ENCODE measurements at places on chromosomes 6 and 20. TPM values are rescaled to one million over a fixed set of nuclear protein-coding genes. Genes with fewer than 3 reads are reported as not detected.

DNA sequence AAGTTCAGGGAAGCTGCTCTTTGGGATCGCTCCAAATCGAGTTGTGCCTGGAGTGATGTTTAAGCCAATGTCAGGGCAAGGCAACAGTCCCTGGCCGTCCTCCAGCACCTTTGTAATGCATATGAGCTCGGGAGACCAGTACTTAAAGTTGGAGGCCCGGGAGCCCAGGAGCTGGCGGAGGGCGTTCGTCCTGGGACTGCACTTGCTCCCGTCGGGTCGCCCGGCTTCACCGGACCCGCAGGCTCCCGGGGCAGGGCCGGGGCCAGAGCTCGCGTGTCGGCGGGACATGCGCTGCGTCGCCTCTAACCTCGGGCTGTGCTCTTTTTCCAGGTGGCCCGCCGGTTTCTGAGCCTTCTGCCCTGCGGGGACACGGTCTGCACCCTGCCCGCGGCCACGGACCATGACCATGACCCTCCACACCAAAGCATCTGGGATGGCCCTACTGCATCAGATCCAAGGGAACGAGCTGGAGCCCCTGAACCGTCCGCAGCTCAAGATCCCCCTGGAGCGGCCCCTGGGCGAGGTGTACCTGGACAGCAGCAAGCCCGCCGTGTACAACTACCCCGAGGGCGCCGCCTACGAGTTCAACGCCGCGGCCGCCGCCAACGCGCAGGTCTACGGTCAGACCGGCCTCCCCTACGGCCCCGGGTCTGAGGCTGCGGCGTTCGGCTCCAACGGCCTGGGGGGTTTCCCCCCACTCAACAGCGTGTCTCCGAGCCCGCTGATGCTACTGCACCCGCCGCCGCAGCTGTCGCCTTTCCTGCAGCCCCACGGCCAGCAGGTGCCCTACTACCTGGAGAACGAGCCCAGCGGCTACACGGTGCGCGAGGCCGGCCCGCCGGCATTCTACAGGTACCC, at the start of gene ESR1:
TSS of gene ESR1 (plus strand) at position 170 of the 858 bp plus-strand sequence. CDS start at position 401, 231 bp downstream.
- DNase-seq: no peak

DNA sequence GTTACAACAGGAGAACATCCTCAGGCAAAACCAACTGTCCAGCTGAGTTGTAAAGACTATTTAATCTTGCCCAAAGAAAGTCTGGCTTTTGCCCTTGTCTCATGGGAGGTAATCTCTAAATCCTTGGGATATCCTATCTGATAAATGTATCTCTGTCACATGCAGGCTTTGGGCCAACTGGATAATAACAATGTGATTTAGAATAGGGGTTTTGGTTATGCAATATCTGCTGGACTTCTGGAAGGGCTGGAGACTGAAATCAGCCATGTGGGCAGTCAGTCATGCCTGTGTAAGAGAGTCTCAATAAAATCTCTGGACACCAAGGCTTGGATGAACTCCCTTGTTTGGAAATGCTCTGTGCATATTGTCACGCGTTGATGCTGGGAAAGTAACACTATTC, 56.3 kb upstream of the PRL start:
- DNase-seq: no peak

DNA sequence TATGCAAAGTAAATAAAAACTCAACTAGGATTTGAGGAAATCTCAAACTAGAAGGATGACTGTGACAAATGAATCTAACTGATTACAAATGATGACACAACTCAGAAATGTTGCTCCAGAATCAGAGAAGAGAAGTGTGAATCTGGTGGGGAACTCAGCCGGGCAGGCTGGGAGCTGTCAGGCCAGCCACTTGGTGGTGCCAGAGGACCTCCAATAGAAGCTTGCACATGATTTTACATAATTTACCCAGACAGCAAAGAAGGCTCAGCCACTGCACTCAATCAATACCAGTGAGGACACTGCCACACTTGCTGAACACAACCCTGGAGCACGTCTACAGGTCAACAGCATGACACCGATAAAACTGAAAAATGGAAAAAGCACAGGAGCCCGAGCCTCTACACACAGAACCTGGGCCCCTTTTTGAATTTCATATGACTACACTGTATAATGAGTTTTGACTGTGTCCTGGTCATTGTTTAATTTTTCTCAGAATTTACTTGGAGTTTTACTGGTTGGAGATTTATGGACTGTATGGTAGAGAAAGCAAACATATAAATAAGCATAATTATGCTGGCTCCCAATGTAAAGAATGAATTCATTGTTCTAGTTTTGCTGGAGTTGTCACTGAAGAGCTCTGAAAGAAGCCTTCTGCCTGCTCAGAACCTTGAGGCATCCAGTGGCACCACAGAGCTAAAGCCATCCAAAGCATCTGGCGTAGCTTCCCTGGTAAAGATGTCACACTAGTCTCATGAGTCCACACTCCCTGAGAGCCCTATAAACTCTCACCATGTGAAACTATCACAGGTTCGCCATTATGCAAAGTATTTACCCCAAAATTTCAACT, 296.5 kb downstream of the THBS2 start:
- peak; percentile 67 for DNase-seq

DNA sequence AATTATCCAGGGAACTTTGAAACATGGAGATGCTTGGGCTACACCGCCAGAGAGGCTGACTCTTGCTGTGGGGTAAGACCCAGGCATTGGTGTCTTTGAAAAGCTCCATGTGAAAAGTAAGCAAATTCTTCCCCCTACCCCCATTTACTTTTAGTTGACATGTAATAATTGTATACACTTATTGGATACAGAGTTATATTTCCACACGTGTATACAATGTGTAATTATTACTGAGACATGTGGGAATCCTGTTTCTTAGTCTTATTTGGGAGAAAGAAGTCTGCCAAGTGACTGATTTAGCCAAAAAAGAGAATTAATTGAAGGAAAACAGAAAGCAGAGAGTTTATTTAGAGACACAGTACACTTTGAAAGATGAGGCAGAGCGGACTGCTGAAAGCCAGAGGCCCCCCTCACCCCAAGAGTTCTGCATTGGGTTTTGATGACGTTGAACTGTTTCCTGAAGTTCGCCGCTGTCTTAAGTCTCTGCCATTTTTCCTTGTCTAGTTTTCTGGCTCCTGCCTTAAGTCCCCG, 193.8 kb downstream of the PACRG start:
- DNase-seq: no peak

The CDH4 gene
- total RNA-seq: not detected

The ZSCAN12 gene
- total RNA-seq: 8.9 TPM

The BPIFB2 gene
- total RNA-seq: 54.5 TPM

DNA sequence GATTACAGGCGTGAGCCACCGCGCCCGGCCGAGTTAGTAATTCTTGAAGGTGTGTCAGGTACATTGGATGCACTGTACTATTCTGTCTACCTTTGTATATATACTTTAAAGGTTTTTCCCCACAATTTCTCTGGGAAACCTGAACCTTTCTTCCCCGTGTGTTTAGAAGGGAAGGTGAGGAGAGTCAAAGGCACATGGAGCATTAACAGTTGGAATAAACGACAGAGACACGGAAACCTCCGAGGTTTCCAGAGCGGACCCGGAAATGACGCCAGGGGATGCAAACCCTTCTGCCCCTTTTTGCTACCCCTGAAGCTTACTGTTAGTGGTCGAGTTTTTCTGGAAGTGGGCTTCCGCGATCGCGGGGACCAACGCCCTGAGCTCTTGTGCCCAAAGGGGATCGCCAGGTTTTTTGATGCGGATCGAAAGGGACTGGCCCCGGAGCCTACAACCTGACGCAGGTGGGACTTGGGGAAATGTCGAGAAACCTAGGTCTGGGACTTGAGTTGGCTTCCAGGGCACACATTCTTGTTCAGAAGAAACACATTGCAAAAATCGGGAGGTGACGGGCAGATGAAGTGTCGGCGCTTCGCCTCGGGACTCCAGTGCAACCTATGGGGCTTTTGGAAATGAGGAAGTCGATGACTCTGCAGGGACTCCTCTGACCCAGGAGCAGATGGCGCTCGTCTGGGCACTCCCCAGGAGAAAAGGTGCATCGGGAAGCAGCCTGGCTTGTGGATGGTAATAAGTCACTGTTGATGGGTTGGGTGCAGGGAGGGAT, 218.2 kb downstream of the OR2B2 start:
- peak; percentile 78 for DNase-seq

DNA sequence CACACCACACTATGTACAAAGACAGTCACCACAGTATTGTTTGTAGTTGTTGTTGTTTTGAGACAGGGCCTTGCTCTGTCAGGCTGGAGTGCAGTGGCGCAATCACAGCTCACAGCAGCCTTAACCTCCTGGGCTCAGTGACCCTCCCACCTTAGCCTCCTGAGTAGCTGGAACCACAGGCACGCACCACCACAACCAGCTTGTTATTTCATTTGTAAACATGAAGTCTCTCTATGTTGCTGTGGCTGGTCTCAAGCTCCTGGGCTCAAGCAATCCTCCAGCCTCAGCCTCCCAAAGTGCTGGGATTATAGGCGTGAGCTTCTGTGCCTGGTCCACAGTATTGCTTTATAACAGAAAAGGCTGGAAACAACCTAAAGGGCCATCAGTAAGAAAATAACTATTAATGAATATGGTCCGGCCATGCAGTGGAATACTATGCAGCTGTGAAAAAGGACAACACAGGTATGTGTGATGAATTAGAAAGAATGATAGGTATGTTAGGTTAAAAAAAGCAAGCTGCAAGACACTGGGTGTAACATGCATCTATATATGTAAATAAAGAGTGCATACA, 30.0 kb upstream of the PTGIS start:
- no peak for DNase-seq

DNA sequence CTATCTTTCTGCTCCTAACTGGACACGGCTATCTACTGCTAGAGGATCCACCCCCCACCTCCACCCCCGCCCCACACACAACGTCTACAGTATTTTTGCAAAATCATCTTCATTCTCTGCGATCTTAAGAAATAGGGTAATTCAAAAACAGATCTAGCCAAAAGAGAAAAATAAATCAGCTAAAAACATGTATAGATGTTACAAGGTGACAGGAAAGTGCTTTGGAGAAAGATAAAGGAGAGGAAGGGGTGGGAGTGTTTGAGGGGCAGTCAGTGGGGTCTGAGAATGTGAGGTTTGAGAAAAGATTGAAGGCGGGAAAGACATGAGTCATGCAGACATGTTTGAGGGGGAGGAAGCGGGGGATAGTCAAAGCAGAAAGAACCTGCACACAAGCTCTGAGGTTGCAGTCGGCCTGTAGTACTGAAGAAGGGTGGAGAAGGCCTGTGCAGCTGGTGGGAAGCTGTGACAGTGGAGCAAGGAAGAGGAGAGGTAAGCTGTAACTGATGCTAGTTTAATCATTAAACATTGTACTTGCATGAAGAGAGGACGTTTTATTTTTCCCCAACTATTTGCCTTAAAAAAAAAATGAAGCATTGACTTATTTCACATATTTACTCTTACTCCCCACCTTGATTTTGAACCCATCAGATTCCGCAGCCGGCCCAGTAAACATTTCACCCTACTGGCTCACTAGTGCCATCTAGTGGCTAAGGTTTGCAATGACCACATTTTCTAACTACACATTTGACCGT, 332.6 kb downstream of the ADGRB3 start:
- peak; percentile 50 for DNase-seq

Data from HepG2 (cell line).